ENCODE measurements at places on chromosomes 1 and 21.

- peak; percentile 55 for DNase-seq
Measured at GRCh38 chr1:154442006-154442740, 37.0 kb downstream of the IL6R start.

- DNase-seq = no peak
Measured at GRCh38 chr1:24890887-24891286, 39.2 kb downstream of the RUNX3 start.

GRCh38 chr21:28798798-28799197 is 193.9 kb downstream of the LTN1 start:
- DNase-seq = no peak

- peak; percentile 82 for DNase-seq
Measured at GRCh38 chr1:201737352-201738060, 91.5 kb upstream of the IPO9 start.

Data from head of caudate nucleus (tissue), 42 donors.